ENCODE measurements at places on chromosomes 16 and 17.

GRCh38 chr16:67685388-67686112 is 18.9 kb downstream of the C16orf86 start:
- no peak for DNase-seq

GRCh38 chr16:17556276-17557052 is 85.7 kb upstream of the XYLT1 start:
- DNase-seq: peak; percentile 8

GRCh38 chr17:77365584-77366186 is 224.9 kb downstream of the SEC14L1 start:
- DNase-seq: no peak

DNA sequence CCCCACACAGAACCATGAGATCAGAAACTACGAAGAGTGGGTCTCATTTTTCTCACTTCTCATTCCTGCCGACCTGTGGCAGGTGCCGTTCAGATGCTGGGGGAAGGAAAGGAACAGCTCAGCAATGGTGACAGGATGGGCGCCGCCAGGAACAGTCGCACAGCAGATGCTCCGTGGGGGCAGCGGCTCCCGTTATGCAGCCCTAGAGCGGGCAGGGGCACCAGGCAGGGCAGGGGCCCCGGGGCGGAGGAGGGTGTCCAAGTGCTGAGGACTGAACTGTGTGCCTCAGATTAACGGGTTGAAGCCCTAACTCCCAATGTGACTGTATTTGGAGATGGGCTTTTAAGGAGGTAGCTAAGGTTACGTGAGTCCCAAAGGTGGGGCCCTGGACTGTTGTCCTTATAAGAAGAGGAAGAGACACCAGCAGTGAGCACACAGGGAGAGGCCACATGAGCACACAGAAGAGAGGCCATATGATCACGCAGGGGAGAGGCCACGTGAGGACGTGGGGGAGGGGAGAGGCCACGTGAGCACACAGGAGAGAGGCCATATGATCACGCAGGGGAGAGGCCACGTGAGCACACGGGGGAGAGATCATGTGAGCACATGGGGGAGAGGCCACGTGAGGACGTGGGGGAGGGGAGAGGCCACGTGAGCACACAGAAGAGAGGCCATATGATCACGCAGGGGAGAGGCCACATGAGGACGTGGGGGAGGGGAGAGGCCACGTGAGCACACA is 95.7 kb upstream of the METRNL start:
- no peak for DNase-seq

DNA sequence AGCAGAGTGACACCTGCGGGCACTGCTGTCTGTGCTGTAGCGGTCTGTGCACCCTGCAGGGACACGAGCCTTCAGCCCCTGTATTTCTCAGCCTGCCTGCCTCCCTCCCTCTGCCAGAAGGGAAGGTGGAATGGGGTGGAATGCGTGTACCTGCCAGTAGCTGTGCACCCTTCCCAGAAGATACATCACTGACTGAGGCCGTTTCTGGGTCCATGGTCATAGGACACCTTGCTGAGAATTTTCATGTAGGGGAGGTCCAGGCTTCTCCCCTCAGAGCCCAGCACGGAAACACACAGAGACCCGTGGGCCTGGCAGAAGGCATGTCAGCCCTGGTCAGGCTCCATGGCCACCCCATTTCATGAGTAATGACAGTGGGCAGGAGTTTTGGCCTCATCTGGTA is 16.5 kb downstream of the DBNDD1 start:
- DNase-seq: no peak

- no peak for DNase-seq
Measured at GRCh38 chr16:194516-194915, 14.3 kb downstream of the HBQ1 start.

- no peak for DNase-seq
Measured at GRCh38 chr17:80397034-80397387, 18.0 kb upstream of the ENDOV start.

- peak; percentile 70 for DNase-seq
Measured at GRCh38 chr16:66588981-66589713, 9.9 kb downstream of the CMTM2 start.

- no peak for DNase-seq
Measured at GRCh38 chr17:2023256-2023655, 1.9 kb downstream of the RTN4RL1 start.

GRCh38 chr16:23074423-23074822 is 74.8 kb downstream of the USP31 start:
- DNase-seq: no peak

DNA sequence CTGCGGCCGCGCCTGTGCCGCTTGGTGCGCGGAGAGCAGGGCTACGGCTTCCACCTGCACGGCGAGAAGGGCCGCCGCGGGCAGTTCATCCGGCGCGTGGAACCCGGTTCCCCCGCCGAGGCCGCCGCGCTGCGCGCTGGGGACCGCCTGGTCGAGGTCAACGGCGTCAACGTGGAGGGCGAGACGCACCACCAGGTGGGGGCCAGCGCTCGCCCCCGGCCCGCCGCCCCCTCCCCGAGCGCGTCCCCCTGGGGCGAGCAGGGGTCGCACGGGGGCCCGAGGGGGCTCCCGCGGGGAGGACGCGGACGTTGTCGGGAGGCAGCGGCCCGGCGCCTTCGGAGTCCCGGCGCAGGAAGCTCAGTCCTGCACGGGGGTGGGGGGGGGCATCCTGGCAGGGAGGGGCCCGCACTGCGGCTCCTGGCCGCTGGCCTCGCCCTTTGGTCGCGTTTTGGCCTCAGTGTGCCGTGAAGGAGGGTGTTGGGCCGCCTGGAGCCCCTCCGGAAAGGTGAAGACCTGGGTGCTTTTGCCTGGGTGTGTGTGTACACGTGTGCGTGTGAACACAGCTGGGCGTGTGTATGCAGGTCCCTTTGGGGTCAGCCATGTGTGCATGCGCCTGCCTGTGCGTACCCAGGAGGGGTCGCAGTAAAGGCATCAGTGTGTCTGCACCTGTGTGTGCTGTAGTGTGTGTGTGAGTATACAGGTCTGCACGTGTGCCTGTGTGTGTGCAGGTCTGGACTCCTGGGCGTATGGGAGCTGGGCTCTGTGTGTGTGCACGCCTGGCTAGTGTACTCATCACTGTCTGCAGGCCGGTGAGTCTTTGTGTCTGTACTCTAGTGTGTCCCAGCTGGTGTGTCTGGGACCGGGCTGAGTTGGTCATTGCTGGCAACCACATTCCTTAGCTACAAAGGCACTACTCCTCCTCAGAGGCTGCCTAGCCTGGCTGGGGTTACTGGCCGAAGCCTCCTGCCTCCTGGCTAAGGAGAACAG is 615 bp downstream of the NHERF2 start:
- DNase-seq: no peak
